RCC 7860 (cell line): ENCODE measurements at places on chromosomes 1 and 21.

GRCh38 chr21:17780539-17780938 is 38.6 kb downstream of the C21orf91 start:
- no peak for DNase-seq

GRCh38 chr1:14881775-14882672 is 271.5 kb upstream of the TMEM51 start:
- no peak for DNase-seq

GRCh38 chr1:110462964-110463363 is 12.0 kb downstream of the PROK1 start:
- DNase-seq, result no peak

DNA sequence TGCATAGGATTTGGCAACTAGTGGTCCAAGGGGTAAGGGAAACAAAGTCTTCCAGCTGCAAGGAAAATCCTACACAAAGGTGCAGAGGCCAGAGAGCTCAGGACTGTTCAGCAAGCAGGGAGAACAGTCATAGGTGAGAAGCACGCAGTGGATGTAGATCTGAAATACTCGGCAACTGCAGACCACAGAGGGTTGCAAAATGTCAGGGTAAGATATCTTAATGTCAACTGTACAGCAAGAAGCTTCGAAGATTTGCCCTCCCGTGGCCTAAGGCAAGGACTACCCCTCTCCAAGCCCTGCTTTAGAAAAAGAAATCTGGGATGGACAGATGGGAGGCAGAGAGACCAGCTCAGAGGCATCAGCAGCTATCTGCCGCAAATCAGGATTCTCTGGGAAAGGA is 153.4 kb upstream of the IRF2BP2 start:
- DNase-seq, result no peak

GRCh38 chr1:165570078-165570477 is 26.3 kb downstream of the LRRC52 start:
- DNase-seq, result no peak

GRCh38 chr1:159421821-159422220 is 10.2 kb upstream of the OR10J4 start:
- no peak for DNase-seq

DNA sequence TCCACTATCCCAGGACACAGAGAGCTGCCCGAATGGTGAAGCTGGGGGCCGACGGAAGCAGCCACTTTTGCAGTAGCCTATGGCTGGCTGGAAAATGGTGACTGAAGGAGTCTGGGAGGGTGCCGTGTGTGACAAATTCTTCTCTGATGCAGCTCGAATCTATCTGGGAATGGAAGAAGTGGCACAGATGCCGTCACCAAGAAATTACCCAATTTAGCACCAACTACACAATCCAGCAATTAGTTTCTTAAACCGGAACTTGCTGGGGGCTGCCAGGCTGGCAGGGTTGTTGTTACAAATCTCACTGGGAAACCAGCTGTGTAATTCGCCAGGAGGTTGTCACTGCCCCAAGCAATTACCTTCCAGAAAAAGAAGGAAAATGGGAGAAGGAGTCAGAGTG is 18.0 kb downstream of the DLGAP3 start:
- DNase-seq, result no peak

DNA sequence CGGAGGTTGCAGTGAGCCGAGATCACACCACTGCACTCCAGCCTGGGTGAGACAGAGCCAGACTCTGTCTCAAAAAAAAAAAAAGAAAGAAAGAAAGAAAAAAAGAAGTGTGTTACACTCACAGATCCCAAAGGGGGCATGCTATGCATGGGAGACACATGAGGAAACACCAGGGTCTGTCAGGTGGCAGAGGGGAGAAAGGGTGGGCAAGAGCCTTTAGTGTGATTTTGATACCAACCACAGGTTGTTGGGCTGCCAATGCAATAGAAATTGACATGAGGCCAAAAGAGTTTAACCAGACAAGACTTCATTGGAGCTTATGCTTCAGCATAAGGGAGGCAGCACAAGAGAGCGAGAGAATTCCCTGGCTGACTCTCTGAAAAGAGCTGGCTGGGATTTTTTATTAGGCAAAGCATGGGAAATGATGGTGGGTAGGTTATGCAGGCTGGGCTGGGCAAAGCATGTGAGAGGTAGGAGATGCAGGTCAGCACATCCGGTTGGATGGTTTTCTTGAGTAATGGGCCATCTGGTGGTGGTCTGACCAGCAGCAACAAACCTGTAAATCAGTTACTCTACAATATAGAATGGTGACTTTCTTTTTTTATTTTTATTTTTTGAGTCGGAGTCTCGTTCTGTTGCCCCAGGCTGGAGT is 11.7 kb upstream of the EXTL1 start:
- DNase-seq, result no peak

- DNase-seq, result no peak
Measured at GRCh38 chr1:81412954-81413353, 387.8 kb upstream of the ADGRL2 start.
